Lower lobe of right lung (tissue), 2 donors: ENCODE measurements at places on chromosomes 2 and 18.

DNA sequence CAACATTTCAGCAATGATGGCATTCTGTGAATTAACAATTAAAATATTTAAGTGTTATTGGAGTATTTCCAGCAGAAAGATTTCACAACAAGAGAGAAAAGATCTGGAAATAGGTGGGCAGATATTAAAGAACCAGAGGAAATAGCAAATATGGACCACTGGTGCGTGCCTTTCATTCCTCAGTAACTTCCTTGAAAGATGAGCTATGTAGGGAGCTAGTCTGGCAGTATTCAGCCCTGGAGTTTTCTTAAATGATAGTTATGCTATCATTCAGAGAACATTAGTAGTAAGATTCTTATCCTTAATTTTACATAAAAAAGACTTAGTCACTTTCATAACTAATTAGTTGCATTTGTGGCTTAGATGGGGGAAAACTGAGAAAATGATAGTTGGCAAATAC, 41.5 kb downstream of the TANC1 start:
- no peak for DNase-seq

DNA sequence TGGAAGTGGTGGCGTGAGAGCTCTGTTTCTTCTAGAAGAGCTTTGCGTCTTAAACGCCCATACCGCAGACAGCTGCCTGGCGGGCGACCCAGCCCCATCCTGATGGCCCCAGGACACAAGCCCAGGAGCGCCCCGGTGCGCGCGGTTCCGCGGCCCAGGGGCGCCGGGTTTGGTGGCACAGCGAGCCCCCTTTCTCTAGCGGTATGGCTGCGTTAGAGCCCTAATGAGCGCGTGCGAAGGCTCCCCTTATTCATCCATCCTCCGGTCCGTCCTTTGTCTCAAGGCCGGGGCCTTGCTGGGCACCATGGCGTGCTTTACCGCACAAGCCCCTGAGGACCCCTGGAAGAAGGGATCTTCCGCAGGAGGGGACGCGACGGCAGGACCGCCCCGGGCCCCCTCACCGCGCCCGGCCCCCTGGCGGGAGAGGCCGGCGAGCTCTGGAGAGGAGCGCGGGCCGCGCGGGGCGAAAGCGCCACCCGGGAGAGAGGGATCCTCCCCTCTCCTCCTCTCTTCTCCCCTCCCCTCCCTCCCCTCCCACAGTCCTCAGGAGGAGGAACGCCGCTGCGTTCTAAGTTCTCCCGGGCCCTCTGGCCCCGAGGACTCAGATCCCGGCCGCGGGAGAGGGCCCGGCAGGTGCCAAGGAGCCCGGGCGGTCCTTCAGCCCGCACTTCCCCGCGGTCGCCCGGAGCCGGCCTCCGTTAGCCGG, 626 bp upstream of the SLC1A4 start:
- DNase-seq = peak; percentile 65

DNA sequence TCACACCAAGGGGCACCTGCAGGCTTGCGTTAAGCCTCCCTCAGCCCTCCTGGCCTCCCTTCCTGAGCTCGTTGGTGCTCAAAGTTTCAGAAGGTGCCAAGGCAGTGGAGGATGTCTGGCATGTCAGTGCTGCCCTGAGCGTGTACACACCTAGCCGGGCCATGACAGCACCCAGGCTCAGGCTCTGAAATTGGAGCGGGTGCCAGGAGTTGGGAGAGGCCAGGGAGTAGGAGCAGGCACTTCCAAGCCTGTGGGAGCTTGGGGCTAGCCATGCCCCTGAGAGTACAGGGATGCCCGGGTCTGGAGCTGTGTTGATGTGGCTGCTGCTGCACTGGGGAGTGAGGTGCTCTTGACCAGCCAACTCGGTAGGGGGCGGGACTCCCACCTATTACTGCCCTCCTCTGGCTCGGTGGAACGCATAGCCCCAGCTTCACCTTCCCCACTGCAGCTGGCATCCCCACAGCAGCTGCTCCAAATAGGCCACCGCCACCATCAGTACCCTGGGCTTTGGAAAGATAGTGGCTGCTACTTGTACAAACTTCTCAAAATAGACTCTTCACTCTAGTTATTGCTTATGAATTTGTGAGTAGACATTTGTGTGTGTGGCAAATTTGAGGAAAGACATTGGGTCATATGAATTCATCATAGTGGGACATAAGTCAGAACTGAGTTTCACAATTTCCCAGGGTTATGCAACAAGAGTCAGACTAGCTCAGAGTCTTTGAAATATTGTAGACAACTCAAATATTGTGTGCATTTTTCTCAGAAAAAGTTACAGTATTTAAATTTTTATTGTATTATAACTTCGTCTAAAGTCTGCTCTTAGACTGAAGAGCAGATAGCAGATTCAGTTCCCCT, 6.8 kb upstream of the PCARE start:
- DNase-seq = no peak

GRCh38 chr2:160934991-160935390, 225.2 kb upstream of the TANK start:
- DNase-seq = no peak

- DNase-seq = no peak
Measured at GRCh38 chr2:134142903-134143302, 111.0 kb upstream of the MGAT5 start.

GRCh38 chr2:38233231-38233983, 143.7 kb downstream of the ATL2 start:
- no peak for DNase-seq

- DNase-seq = no peak
Measured at GRCh38 chr2:134099273-134099672, 154.6 kb upstream of the MGAT5 start.

DNA sequence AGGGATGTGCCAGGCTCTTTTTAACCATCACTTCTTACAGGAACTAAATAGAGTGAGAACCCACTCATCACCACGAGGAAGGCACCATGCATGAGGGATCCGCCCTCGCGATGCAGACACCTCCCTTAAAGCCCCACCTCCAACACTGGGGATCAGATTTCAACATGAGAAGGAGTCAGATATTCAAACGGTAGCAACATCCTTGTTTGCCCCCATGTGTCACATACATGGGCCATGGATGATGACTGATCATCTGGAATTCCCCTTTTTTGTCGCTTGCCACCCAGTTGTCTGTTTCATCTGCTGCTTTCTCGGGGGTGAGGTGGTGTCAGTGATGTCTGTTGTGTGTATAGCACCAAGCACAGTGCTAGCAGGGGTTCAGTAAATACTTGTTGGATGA, 57.9 kb downstream of the NCK2 start:
- DNase-seq = no peak

DNA sequence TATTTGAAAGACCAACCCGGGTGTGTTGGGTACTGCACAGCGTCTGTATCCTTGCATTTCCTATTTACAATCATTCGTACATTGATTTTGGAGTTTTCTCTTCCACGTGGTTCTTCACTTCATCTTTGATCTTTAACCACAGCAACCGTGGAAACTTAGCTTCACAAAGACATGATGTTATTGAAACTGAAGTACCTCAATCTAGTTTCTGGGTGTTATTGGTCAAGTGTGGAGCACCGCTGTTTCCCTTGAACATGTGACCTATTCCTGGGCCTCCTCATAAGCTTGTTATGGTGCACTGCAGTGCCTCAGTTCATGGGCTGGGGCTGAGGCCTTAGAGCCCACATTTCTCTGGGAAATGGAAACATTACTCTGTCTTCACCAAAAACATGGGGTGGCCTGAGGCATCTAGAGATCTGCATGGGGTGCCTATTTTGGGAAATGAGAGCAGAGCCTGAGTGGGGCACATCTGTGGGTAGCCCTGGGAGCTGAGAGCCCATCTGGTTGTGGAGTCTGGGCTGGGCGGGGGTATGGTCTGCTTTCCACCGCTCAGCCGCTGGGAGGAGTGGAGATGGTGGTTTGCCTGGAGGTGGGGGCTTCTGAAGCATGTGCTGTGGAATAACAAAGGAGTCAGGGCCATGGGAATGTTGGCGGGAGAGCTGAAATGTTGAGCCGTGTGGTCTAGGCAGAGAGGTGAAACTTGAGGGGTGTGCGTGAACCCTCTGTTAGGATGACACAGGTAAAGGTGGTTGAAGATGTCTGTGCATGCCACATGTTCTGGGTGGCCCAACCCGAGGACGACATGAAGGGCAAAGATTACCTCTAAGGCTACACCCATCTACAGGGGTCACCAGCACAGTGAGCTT, 37.4 kb downstream of the ZNF236 start:
- no peak for DNase-seq

- peak; percentile 95 for DNase-seq
Measured at GRCh38 chr18:63969942-63970808, at the start of gene SERPINB8. SERPINB8 (plus strand) TSS chr18:63970081; CDS start chr18:63978309, 8,228 bp downstream.

DNA sequence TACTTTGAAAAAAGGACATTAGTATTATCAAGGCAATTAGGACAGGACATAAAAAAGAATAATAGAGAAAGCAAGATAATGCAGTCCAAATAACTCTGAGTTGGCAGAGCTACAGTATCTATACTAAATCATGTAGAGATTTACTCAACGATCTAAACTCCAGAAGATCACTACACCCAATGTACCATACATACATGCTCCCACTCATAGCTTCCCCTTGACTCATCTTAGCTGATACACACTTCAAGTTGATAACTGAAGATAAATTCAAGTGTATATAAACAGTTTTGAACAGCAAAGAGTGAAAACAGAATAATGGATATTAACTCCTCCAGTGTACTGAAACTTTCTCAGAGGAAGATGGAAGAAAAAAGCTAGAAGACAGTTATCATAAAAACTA, 78.5 kb downstream of the SESTD1 start:
- no peak for DNase-seq

DNA sequence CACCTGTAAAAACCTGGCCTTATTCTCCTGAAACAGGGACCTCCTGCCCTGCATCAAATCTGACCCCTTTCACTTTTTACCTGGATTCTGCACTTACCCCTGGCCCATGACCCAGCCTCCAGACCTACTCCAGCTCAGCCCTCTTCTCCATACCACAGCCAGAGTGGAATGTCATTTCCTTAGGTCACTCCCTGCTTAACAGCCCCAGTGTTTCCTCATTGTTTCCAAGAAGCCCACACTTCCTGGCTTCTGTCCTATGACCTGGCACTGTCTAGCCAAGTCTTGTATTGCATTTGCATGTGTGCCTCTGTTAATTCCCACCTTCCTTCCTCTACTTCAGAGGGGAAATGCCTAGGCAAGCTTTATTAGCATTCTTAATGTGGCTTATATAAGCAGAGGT, 51.4 kb upstream of the TRIB2 start:
- no peak for DNase-seq

- no peak for DNase-seq
Measured at GRCh38 chr18:48394176-48394575, 15.0 kb downstream of the ZBTB7C start.

- peak; percentile 62 for DNase-seq
Measured at GRCh38 chr18:5890331-5891183, 4.8 kb downstream of the TMEM200C start.

- no peak for DNase-seq
Measured at GRCh38 chr2:66462501-66462825, 27.5 kb downstream of the MEIS1 start.

- no peak for DNase-seq
Measured at GRCh38 chr18:12076424-12077140, 17.1 kb upstream of the ANKRD62 start.

GRCh38 chr18:79525556-79526467, 130.1 kb downstream of the NFATC1 start:
- peak; percentile 63 for DNase-seq

DNA sequence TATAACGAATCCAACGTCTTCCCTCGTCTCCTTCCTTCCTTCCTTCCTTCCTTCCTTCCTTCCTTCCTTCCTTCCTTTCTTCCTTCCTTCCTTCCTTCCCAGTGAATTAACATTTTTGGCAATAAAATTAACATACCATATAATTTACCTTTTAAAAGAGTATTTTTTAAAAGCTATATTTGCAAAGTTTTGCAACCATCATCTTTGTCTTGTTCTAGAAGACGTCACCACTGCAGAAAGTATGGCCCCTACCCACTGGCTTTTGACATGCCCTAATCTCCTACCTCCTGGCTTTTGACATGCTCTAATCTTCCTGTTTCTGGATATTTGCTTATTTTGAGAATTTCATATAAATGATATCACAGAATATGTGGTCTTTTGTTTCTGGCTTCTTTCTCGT, 1023.9 kb upstream of the ZEB2 start:
- no peak for DNase-seq

DNA sequence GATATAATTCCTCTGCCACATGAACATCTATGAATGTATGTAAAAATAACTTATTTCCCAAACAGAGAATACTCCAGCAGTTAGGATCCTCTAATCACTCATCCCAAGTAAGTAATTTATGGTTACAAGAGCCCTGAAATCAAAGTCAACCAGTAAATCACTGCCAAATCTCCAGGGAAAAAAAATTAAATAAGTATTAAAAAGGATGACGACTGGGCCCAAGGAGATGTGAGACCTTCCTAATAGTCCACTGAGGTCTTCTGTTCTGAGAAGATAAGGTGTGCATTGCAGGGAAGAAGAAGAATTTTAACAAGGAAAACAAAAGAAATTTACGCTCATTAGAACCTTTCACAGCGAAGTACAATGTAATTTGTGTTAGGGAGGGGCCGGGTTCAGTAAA, 28.0 kb upstream of the WDR75 start:
- DNase-seq = no peak

DNA sequence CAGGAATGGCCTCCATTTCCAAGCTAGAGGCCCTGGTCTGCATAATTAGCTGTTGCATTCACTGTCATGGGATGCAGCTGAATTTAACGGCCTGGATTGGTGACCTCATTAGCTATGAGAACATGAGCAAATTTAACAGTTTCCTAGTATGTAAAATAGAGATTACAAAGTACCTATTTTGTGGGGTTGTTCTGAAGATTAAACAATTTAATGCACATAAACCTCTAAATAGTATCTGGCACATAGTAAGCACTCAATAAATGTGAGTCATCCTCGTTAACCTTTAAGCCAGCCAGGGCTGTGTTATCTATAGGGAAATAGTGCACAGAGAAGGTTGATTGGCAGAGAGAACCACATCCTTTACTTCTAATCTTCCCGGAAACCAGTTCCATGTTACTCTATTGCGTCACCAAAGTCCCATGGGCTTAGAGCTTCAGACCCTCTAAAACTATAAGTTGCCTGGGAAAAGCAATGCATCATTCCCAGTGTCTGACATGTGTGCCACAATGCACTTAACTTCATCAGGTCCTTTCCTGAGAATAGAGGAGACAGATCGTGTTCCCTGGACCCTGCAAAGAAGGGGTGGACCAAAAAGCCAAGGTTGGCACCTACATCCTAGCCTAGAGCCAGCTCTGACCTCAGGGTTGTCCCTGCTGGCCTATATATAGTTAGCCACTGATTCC, 196.5 kb downstream of the LNPK start:
- DNase-seq = no peak

GRCh38 chr18:32157580-32157979, 32.3 kb upstream of the MEP1B start:
- DNase-seq = no peak

GRCh38 chr2:164913640-164914350, 41.5 kb downstream of the SLC38A11 start:
- DNase-seq = no peak
